ENCODE measurements at places on chromosomes 6 and 20.

DNA sequence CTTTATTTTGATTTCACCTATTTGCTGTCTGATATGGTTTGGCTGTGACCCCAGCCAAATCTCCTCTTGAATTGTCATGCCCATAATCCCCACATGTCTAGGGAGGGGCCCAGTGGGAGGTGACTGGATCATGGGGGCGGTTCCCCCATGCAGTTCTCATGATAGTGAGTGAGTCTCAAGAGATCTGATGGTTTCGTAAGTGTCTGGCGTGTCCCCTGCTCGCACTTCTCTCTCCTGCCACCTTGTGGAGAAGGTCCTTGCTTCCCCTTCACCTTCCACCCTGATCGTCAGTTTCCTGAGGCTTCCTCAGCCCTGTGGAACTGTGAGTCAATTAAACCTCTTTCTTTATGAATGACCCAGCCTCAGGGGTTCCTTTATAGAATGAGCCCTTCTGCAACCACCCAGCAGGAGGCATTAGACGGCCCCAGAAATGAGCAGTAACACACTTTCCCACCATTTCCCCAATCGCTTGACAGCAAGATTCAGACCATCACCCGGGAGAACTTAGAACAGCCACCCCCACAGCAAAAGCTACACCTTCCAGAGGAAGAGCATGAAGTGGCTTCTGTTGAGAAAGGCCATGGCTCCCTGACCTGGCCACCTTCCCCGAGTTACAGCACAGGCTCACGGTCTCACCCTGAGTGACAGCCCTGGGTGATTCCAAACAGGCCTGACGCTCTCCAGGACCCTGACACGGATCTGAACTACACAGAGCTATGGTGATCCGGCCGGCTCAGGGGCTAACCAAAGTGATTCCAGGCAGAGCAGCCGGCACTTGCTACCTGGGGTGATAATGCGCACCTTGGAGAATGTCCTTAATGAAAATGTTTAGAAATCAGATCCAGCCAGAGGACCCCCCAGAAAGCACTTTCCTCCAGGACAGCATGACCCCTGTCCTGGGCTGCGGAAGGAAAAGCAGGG, 131.2 kb upstream of the CDH4 start:
- peak; percentile 6 for DNase-seq

DNA sequence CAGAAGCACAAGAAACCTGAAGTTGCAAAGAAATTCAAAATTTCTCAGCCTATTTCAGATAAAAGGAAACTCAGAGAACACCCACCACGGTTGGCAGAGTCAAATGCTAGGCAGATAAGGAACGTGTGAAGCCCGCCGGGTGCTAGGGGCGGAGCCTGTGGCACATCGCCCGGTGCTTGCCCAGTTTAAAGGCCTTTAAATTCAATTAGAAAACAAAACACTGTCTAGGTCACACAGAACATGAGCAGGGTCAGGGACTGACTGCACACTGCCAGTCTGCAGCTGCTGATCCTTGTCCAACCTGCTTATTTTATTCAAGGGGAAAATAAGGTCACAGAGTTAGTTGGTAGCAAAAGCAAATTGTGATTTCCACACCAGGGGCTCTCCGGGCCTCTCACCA, 75.8 kb downstream of the PSMG4 start:
- DNase-seq, result no peak

GRCh38 chr20:34260208-34260942, 19.2 kb downstream of the ASIP start:
- DNase-seq, result no peak

DNA sequence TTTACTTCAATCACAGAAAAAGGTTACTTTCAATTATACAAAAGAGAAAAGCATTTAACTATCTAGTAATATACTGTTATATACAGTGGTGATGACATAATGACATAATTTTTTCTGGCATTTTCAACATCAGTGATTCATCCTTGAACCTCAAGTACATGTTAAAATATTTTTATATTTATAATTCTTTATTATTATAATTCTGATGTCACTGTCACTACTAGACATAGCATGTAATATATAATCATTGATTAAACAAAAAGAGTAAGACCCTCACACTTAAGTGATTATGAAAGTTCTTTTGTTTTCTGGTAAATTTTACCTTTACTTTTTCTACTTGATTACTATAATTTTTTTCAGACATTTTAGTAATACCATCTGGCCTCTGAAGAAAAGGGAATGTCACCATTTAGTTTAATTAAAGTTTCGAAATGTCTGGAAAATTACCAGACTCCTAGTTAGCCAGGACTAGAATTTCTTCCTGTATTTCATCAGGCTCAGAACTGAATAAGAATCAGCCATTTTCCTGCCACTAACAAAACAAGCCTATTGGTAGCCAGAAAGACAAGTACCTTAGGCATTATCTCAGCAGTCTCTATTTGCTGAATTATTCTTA, 71.5 kb downstream of the FILIP1 start:
- no peak for DNase-seq

- no peak for DNase-seq
Observed at GRCh38 chr6:75345413-75345812, 60.8 kb upstream of the TMEM30A start.

DNA sequence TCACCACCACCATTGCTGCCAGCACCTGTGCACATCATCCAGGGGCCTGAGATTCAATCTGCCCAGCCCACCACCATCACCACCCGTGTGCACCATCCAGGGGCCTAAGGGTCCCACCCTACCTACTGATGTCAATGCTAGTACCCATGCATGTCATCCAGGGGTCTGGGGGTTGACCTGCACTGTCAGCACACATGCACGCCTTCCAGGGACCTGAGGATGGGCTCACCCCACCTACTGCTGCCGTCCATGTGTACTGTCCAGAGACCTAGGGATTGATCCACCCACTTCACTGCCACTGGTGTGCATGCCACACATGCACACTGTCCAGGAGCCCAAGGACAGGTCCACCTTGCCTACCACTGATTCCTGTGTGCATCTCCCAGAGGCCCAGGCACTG, 11.9 kb upstream of the OXT start:
- no peak for DNase-seq

Measured in activated T-cell treated with anti-CD3 and anti-CD28 coated beads for 4 hours (primary cell).